ENCODE measurements at places on chromosomes 11 and 22.

DNA sequence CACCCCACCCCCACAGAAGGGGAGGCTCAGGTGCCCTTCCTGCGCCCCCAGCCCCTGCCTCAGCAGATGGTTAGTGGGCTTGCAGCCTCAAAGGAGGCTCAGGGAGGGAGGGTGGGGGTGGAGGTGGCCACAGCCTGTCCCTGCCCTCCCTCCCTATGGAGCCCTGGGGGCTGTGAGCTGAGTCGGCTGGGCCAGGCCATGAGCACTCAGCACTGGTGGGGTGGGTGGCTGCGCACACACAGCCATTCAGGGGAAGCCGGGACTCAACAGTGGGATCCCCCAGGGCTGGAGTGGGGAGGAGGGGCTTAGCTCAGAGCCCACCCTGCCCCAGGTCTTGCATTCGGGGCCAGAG lies 50.2 kb downstream of the FLRT1 start:
- no peak for DNase-seq

DNA sequence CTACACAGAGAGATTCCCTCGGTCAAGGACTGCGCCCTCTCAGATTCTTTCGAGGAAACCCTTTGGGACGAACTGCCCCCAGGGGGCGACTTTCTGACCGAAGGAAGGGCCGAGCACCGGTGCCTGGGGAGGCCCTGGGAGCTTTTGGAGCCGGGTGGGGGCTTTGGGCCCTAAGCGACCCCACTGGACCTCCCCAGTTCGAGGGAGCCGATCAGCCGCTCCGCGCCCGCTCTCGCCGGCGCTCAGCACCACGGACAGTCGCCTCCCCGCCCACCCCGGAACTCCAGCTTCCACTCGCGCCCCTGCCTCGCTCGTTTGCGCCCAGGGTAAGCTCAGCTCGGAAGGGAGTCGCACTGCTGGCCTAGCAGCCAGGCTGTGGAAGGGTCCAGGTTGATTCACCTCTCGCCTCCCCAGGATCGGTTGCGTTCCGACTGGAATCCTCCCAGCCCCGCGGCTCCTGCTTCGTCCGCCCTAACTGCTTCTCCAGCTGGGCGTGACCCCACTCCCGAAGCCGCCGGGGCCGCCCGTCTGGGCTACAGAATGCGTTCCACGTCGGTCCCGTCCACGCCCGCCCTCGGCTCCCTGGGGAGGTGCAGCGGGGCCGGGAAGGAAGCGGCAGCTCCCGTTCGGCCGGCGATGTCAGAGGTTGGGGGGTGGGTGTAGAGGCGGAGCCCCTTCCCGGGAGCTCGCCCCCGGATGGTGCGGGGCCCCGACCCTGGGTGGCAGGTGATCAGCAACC lies 428 bp downstream of the SCN3B start:
- no peak for DNase-seq

DNA sequence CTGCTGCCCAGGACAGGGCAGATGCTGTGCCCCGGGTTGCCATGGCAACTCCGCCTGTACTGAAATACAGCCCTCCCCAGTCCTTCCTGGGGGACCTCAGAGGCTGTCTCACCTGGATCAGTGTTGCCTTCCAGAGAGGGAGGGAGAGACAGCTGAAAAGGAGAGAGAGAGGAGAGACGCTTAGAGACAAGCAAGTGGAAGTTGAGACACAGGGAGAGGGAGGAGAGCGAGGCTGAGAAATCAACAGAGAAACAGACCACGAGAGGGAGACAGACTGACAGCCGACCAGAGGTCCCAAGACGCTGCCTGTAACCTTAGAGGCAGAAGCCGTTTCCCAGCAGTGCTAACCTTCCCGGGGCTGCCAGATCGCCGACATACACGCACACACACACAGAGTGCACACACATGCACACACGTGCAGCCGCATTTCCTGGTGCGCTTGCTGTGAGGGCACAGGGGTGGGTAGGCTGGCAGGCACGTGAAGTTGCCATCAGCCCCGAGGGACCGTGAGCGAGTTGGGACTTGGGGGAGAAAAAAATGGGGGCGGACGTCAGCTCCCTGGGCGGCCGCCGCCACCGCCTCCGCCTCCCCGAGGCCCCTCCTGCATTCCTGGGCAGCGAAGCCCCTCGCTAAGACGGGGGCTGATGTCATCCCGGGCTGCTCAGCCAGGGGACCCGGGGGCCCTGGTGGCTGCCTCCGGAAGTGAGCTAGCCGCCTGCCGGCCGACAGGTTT lies 88.6 kb upstream of the CRYBB3 start:
- DNase-seq, result peak; percentile 64

DNA sequence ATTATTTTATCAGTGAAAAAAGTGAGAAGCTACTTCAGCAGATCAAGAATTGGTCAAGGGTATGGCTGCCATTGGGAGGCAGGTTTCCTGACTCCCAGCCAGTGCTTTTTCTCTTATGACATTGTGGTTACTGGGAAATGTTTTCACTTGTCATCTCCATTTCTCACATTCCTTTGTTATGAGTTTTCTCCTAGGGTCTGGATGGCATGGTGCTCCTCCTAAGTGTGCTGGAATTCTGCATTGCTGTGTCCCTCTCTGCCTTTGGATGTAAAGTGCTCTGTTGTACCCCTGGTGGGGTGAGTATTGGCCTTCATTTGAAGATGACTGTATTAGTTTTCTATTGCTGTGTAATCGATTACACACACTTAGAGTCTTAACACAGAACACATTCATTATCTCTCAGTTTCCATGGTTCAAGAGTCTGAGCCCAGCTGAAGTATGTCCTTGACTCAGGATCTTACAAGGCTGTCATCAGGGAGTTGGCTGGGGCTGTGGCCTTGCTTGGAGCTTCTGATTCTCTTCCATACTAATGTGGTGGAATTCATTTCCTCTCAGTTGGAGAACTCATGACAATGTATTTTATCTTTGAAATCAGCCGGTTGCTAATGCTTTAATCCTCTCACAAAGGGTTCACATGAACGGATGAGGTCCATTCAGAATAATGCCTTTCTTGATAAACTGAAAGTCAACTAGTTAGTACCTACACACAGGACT lies 21.0 kb upstream of the MS4A6E start:
- DNase-seq, result no peak

GRCh38 chr11:63682066-63683021 lies 1.0 kb downstream of the RTN3 start:
- peak; percentile 78 for DNase-seq

- DNase-seq, result no peak
Measured at GRCh38 chr22:45698094-45698493, 26.5 kb downstream of the ATXN10 start.

GRCh38 chr11:47212938-47213337 lies 1.8 kb upstream of the DDB2 start:
- no peak for DNase-seq

DNA sequence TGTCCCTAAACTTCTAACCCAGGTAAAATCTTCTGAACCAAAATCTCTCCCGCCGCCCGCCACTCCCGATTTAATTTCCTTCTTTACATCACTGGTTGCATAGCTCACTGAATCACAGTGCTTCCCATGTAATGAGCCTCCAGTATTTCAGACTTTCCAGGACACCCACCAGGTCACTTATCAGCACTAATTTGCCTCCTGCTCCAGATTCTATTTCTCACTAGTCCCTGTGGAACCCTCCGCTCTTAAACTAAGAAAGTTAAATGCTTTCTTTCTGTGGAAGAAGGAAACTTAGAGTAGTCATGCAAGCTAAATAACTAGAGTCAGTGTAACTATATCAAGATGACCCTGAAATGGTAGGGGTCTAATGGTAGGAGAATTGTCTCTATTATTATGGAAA lies 106.6 kb upstream of the OPCML start:
- DNase-seq, result no peak

- no peak for DNase-seq
Measured at GRCh38 chr22:46969961-46970360, 207.5 kb downstream of the TBC1D22A start.

DNA sequence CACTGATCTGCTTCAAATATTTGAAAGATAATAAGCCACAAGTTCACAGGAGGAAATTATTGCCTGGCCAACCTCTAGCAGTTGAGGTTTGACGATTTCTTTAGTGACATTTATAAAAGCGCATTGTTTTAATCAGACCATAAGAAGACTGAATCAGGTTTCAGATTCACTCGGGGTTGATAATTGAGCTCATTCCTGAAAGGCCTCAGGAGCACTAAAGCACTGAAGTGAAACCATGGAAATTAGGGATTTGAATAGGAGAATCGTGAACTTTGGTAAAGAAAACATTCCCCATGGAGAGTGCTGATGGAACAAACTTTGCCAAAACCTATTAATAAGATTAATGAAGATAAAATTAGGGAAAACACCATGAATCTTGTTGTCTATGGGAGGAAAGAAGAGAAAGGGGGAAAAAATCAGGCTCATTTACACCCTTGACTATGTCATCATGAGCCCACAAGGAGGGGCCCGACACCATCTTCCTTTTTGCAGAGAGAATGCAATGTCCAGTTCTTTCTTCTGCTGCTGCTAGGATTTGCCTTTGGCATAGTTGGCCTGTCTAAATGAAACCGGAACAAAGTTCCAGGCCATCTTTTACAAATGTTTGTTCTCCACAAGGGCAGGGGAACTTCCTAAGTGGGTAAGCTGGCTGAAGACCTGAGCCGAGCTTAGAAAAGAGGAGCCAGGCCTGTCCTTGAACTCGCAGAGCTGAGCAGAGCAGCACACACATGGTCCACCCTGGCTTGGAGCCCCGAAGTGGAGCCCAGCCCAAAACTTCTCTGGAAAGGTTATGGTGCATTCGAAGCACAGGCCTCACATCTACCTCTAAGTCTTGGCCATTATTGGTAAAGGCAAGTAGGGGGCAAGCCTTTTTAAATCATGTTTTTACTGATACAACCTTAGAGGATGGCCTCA lies 56.1 kb upstream of the EIF3M start:
- DNase-seq, result no peak

GRCh38 chr11:66363805-66364535 lies 7.6 kb downstream of the SLC29A2 start:
- DNase-seq, result peak; percentile 35

GRCh38 chr11:86926975-86927374 lies 28.2 kb downstream of the FZD4 start:
- no peak for DNase-seq

GRCh38 chr11:127247261-127247851 lies 246.8 kb upstream of the KIRREL3 start:
- no peak for DNase-seq

DNA sequence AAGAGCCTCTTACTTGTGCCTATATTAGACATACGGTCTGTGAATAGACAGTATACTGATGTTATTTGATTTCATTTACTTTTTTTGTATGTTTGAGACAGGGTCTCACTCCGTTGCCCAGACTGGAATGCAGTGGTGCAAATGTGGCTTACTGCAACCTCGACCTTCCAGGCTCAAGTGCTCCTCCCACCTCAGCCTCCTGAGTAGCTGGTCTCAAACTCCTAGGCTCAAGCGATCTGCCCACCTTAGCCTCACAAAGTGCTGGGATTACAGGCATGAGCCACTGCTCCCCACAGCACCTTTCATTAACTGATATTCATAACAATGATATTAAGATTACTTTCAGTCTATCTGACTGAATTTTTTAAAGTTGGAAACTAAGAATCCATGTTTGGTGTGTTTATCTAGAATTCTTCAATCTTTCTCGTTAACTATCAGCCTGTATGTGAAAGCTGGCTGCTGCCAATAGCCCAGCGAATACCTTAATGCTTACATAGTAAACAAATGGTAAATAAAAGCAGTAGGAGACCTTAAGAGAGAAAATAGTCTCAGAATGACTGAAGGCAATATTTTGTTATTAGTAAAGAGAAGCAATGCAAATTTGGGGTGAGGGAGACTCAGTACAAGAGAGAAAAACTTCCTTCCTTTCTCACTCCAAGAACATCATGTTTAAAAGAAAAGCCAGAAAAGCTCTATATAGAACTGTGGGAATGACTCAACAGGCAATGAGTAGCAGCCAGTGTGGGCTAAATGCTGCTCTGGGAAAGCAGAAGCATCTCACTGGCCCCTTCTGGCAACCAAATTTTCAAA lies 101.9 kb downstream of the MRTFA start:
- no peak for DNase-seq

DNA sequence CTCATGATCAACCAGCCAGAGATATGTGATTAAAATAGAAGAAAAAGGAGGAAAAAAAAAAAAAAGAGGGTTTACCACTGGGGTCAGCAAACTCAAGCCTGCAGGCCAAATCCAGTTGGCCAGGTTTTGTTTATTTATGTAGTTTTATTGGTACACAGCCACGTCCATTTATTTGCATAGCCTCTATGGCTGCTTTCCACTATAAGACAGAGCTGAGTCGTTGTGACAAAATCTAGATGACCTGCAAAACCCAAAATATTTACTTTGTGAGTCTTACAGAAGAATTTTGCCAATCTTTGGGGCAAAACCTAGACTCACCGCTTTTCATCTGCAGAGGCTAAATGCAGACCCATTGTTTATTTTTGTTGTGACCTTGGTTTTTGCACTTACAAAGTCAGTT lies 87.1 kb downstream of the TENM4 start:
- DNase-seq, result no peak

GRCh38 chr11:82775736-82776346 lies 42.2 kb upstream of the FAM181B start:
- DNase-seq, result no peak

DNA sequence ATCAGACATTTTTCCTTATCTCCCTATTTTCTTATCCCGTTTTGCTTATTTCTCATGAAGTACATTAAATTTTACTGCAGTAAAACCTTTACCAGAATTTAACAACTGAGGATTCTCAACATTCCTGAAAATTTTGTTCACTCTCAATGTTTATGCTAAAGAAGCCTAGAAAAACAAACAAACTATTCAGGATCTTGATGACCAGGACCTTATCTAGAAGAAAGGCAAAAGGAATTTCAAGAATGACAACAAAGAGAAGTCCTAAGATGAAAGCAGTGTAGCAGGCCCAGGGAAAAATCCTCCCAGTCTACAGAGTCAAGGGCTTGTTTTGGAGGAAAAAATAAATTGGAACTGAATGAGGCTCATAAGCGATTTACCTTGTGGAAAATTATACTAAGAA lies 283.3 kb upstream of the ARHGAP42 start:
- DNase-seq, result no peak

DNA sequence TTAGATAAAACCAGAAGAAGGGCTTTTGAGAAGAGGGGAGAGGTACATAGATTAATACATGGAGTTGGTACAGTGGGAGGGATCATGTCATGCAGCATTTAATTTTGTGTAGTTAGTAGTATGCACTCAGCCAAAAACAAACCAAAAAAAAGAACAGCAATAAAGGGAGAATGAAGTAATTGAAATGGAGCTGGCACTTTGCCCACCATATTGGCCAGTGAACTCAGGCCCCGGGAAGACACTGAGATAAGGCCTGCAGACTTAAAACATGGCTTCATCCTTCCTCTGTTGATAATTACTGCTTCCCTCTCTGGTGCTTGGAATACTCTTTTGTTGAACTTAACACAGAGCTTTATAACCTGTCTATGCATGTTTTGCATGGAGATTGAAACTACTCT lies 3.1 kb downstream of the PANX1 start:
- peak; percentile 21 for DNase-seq

DNA sequence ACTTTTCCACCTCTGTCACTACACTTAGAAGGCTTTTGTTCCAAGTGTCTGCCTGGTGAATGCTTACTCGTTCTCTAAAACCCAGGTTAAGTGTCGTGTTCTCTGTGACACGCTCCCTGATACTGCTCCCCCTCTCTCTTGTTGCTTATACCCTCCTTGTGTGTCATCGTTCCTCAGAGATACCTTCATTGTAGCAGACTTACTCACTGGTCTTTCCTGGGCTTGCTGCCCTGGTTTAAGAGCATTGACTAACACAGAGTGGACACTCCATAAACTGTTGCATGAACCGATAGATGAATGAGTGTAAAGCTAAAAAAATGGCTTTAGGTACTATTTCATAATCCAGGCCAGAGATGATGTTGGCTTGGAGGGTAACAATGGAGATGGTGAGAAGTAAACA lies 171.3 kb downstream of the GRIK4 start:
- no peak for DNase-seq

- DNase-seq, result peak; percentile 86
Measured at GRCh38 chr11:73393479-73394415, 17.5 kb downstream of the RELT start.
